ENCODE measurements at places on chromosomes 7 and 10.

DNA sequence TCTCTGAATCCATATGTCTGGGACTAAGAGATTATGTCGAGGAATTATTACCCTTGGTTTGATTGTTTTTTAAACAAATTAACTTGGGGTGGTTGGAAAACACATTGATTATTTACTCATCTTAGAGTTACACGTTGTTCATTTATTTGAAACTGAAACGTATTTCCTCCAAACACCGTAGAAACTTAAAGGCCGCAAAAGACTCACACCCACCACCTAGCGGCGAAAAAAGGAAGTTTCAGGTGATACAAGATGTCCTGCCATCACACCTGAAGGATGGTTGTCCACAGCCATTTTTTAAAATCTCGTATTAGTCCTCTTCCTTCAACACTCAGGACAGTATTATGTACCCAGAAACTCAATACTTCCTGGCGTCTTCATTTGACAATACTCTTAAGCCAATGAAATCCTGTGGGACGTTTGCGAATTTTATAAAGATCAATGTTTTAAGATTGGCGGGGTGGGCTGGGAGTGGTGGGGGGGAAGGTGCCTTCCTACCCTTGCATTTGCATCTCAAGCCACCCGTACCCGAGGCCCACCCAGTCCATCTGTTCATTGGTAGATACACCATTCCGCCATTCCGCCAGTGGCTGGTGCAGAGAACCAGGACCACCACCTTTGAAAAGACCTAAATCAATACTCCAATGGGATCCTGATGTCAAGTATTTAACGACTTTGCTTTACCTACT is 1.4 kb upstream of the LCOR start:
- peak; percentile 22 for DNase-seq

DNA sequence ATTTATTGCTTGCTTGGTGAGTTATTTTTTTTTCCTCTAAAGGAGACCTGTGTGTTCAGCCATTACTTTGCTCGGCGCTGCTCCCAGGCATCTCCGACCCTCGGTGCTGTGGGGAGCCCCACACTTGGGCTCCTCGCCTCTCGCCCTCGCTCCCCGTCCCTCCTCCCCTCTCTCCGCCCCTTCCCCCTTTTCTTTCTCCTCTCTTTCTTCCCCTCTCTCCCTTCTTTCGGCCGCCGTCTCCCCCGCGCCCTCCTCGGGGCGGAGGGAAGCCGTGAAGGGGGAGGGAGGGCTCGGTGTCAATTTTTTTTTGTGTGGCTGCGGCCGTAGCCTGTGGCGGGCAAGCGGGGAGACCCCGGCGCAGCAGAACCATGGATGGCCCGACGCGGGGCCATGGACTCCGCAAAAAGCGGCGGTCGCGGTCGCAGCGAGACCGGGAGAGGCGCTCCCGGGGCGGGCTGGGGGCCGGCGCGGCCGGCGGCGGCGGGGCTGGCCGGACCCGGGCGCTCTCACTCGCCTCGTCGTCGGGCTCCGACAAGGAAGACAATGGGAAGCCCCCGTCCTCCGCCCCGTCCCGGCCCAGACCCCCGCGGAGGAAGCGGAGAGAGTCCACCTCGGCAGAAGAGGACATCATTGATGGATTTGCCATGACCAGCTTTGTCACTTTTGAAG is 1.1 kb downstream of the AUTS2 start:
- DNase-seq, result no peak

- no peak for DNase-seq
Observed at GRCh38 chr10:24467605-24468004, 256.1 kb downstream of the ARHGAP21 start.

GRCh38 chr10:114758331-114758730 is 63.2 kb upstream of the FHIP2A start:
- DNase-seq, result no peak

- DNase-seq, result no peak
Observed at GRCh38 chr7:155343661-155344121, 46.0 kb downstream of the INSIG1 start.

DNA sequence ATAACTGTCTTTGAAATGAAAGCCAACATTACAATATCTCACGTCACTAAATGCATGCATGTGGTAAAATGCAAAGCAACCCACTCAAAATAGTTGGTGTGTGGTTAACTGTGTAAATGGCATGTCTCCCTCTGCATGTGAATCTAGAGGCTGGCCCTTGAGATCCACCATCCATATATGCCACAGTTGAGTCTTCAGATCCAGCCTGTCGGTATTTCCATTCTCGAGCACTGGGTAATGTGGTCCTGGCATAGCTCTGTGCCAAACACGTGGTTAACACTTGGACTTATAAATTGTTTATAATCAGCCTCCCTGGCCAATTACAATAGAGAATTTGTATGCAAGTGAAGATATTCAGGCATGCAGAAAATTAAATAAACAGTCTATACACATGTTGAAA is 90.3 kb downstream of the LYZL1 start:
- DNase-seq, result no peak

- DNase-seq, result peak; percentile 84
Observed at GRCh38 chr10:100998183-100998990, 1.2 kb upstream of the LZTS2 start.

DNA sequence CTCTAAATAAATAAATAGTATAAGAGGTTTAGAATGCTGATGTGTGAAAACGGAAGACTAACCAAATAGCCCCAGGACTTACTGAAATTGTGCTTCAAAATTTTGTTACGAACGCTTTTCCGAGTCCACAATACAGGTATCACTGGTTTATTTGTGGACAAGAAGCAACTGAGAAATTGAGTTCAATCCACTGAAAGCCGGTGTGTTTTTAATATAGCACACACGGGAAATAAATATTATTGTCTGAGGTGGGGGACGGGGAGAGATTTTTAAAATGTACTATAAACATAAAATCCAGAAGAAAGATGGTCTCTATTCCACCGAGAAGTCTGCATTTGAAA is 598 bp downstream of the SLC16A12 start:
- DNase-seq, result no peak

DNA sequence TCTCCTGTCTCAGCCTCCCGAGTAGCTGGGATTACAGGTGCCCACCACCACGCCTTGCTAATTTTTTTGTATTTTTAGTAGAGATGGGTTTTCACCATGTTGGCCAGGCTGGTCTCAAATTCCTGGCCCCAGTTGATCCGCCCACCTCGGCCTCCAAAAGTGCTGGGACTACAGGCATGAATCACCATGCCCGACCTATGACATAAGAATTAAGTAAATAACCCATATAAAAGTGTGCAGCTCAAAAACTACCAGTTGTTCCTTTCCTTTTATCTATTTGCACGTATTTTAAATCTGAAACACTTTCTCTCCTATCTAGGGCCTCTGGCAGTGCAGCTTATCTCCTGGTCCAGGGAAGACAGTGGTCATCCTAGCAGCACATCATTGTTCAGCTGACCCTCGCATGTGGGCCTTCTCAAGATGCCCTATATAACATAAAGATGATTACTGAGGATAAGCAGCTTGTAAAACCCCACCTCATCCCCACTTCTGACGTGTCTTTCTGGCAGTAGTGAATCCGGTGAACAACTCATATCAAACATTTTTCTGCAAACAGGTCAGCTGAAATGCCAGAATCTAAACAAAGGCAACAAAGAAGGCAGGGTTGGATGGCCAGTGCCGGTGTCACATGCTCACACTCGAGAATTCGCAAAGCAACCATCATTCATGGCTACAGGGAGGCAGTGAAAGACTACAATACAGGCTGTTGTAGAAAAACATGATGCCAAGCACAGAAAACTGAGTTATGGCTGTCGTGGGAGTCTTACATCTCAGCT is 36.0 kb upstream of the KCNIP2 start:
- no peak for DNase-seq

GRCh38 chr7:148983200-148984146 is 44.8 kb downstream of the PDIA4 start:
- DNase-seq, result no peak

DNA sequence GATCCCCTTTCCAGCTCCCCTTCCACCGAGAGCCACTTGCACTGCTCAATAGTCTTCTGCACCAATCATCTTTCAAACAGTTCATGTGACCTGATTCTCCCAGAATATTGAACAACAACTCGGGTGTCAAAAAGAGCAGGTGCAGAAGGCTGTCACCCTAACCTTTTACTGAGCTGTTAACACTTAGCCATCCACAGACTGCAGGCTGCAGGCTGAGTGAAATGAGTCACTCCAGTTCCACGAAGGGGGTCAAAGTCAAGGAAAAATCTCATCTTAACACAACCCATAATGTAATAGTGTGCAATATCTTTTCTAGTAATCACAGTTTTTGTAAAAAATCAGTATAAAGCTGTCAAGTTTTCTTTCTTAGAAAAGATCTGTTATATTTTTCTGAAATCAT is 63.1 kb downstream of the MTPAP start:
- DNase-seq, result no peak

DNA sequence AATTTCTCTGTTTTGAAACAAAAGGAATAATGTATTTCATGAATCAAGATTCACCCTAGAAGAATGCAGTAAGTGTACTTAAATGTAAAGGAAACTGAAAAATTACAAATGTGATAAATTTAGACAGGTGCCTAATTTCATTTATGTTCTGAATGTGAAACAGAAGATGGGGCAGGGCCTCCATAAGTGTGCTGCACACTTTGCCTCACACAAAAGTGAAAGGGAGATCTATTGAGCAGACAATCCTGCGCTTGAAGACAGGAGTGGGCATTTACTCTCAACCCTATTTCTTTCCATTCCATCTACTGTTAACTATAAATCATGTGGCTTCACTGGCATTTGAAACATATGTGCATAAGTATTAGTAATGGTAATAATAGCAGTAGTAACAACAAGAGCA is 36.2 kb downstream of the GNG11 start:
- DNase-seq, result no peak

- no peak for DNase-seq
Observed at GRCh38 chr7:15440482-15440881, 121.3 kb downstream of the AGMO start.

DNA sequence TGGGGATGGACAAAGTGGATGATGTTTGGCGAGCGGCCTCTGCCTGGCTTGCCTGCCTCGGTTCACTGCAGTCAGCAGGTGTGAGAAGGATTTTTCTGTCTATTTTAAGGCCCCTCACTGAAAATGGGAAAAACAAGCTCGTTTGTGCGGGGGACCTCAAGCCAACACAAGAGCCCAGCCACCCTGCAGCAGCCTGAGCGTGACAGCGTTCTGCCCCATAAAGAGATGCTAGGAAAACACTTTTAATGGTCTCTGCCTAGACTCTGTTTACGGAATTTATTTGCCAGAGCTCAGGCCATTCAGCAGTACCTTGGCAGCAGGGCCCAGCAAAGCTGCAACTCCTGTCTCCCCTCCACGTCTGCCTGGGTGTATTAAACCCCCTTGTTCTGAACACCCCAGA is 131.7 kb downstream of the GRK5 start:
- DNase-seq, result no peak

DNA sequence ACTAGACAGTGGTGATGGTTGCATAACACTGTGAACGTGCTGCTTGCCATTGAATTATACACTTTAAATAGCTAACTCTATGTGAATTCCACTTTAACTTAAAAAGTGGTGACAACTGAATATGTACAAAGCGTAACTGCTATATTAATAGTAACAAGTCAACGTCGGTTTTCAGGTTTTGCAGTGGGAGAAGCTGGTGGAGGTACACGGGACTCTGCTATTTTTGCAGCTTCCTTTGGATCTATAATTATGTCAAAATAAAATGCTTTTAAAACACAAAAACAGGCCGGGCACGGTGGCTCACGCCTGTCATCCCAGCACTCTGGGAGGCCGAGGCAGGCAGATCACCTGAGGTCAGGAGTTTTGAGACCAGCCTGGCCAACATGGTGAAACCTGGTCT is 21.0 kb downstream of the AP5Z1 start:
- DNase-seq, result no peak

DNA sequence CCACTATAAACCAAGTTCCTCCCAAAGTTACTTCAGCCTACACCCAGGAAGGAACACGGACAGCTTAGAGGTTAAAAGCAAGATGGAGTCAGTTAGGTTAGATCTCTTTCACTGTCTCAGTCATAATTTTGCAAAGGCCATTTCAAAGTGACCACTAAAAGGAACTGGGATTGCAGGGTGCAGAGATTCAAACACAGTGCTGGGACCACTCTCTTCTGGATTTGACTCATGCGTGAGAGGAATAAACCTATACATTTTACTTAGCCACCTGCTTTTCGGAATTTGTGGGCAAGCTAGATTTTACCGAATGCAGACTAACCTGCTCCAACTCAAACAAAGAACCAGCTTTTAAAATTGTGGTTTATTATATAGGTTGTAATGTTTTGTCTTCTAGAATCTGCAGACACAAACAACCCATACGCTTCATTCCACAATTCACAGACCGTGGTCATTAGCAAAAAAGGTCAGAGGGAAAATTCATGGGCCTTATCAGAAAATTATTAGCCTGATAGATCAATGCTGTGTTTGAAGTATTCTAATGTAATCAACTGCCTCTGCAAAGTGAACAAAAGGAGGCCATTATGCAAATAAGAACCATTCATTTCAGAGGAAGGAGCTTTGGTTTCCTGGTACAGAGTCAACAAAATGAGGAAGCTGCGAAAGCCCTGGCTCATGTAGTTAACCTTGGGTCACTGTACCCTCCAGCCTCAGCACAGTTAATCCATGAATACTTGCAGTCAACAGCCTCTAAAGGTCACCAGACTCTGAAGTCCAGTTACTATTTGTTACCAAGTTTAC is 342.7 kb upstream of the KLF6 start:
- no peak for DNase-seq

DNA sequence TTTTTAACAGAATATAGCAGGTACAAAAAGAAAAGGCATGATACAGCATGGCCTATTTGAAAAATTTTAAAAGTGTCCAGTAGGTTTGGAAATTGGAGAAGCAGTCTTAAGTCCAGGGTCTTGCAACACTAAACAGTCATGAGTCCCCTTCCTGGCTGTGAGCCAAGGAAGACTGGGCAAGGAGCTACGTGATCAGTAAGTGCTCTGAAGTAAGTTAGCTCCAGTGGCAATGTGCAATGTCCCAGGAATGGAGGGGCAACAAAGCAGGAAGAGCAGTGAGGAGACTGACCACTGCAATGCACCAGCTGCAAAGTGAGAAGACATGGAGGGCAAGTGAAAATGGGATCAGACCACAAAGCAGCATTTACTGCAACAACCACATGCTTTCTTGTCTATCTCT is 72.9 kb upstream of the GRID1 start:
- peak; percentile 22 for DNase-seq

DNA sequence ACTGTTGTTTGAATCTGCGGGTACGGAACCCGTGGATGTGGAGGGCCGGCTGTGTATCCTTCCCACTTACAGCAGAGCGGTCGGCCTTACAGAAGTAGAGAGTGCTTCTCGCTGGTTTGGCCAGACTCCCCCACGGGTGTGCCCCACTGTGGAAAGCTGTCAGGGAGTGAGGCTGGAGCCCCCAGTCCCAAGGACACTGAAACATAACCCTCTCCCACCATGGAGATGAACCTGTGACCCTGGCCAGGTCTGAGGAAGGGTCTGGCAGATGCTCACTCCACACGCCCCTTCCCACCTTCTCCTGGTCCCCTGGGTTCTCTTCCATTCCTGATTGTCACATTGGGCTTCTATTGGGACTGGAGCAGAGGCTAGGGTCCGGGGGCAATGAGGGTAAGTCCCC is 39.6 kb downstream of the TSPAN15 start:
- DNase-seq, result no peak

- DNase-seq, result no peak
Observed at GRCh38 chr10:110162741-110163145, 44.7 kb upstream of the MXI1 start.

GRCh38 chr10:119495021-119495505 is 47.5 kb downstream of the RGS10 start:
- no peak for DNase-seq
